Renal cortex interstitium (tissue), 15 donors: ENCODE measurements at places on chromosomes 3 and 15. TPM values are rescaled to one million over a fixed set of nuclear protein-coding genes. Genes with fewer than 3 reads are reported as not detected.

GOLGA6B gene
- 0.09 TPM for polyA plus RNA-seq

MYEF2 gene
- 108 TPM for polyA plus RNA-seq

DNA sequence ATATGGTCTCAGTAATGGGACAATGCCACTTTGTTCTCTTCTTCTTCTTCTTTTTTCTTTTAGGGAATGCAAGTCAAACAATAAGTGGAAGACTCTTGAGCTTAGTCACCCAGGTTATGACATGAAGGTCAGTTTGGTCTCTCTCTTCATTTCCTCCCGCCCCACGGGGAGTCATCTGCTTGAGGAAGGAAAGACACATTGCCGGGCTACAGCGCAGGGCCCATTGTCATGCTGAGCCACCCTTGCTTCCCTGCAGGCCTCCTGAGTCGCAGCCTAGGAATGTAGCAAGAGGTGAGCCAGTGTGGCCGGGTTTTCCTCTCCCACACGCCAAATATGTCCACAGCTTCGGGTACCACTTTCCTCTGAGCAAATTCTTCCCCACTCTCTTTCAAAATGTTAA is 47.6 kb downstream of the RAP2B start:
- no peak for DNase-seq

PLA2G4B gene
- 24.3 TPM for polyA plus RNA-seq

DNA sequence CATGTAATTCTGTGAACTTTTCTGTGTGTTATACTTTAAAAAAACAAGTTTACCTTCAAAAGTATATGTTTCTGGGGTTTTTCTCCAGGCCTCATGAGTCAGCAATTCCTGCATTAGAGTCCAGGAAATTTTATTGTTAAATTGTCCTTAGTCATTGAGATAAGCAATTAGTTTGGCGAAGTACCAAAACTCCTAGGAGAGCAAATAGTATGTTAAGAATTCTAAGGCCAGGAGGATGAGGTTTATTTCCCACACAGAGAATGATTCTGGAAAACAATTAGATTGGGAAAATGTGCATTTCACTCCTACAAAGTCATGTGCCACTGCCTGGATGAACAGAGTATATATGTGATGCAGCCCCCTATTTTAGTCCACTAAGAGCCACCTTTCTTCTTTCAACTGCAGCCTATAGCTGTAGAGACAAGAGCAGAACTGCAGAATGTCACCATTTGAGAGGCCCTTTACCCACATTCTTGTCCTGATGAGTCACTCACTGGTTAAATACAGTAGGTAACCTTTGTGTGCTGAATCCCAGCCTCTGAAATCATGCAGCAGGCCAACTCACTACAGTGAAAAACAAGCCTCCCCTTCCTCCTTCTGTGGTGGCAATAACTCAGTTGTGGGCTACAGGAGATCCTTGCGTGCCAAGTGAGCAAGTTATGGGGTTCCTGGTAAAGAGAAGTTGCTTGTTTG is 452.8 kb upstream of the THBS1 start:
- no peak for DNase-seq

DNA sequence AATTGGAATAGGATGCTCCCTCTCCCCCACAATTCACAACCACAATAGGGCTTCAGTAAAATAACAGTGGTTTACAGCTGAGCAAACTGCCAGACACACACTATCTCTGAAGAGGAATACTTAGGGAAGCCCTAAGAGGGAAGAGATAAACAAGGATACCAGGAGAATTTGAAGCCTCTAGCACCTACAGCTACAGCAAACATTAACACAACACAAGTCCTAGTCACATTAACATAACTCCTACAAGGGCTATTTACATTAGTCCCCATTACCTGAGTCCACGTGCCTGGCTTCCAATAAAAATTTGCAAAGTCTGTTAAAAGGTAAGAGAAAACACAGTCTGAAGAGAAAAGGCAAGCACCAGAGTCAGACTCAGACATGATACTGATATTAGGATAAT is 346.9 kb upstream of the CDIN1 start:
- no peak for DNase-seq

DNA sequence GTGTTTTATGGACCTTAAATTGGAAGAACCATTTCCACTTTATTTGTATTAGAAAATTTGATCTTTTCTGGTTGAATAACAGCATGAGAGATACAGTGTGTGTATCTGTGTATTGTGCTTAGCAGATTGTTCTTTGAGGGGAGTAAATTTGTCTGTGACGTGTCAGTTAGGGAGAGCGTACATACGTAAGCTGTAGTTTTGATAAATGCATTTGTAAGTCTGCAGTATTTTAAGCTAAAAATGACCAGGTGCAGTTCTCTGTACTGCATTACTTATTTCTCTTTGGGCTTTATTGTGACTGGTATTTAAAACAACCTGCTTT is 264.8 kb downstream of the ROBO2 start:
- no peak for DNase-seq

DNA sequence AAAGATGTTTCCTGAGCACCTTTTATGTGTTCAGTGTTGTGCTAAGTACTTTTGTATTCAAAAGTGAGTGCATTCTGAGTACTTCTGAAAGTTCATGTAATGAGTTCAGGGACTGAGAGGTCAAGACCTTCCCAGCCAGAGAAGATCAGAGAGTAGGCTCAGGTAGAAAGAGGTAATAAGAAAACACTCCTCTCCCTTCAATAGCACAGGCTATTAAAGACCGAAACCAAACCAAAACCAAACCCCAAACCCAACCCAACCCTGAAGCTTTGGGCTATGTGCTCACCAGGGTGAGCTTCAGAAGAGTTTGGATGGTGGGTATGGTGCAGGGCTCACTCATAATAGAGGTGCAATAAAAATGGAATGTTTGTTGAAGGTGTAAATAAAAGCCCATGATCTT is 76.7 kb upstream of the FAM3D start:
- no peak for DNase-seq

- no peak for DNase-seq
These were observed 24.7 kb downstream of the MYO5A start for GRCh38 chr15:52503788-52504496.

TLR9 gene
- 0.27 TPM for polyA plus RNA-seq

NGRN gene
- 123 TPM for polyA plus RNA-seq

GRCh38 chr15:83207009-83207659 is 489 bp downstream of the HDGFL3 start:
- DNase-seq, result peak; percentile 40

GRCh38 chr3:143414571-143415253 is 295.1 kb downstream of the CHST2 start:
- no peak for DNase-seq

DNA sequence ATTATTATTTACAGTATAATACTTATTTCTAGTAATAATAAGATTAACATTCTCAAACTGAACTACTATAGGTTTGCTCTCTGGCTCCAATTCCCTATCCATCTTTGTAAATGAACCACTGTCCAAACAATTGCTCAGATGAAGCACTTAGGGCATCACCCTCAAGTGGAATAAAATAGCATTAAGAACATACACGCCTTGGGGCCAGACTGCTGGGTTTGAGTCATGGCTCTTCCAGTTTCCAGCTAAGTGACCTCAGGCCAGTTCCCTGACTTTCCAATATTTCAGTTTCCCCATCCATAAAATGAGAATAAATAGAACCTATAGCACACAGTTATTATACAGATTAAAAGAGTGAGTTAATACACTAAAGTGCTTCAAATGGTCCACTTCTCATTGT is 507.2 kb downstream of the MAGI1 start:
- DNase-seq, result no peak

DNA sequence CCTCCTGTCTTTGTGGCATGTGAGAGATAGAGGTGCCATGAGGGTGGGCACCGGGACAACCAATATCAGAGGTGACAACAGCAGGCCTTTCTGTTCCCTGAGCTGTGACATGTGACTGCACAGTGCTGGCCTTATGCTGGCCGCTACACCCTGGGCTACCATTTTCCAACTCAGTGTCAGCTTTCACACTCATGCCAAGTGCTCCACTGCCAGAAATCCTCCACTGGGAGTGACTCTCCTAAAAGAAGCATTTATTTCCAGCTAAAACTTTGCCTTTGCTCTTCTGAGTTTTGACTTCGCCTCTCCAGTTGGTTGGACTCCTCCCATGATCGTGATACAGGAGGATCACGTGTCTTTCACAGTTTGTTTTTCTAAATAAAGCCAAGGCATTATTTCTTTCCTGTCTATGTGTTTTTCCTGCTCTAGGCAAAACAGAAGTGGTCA is 31.4 kb downstream of the CA12 start:
- no peak for DNase-seq

- no peak for DNase-seq
These were observed 74.9 kb downstream of the RAD18 start for GRCh38 chr3:8888301-8888915.

DNA sequence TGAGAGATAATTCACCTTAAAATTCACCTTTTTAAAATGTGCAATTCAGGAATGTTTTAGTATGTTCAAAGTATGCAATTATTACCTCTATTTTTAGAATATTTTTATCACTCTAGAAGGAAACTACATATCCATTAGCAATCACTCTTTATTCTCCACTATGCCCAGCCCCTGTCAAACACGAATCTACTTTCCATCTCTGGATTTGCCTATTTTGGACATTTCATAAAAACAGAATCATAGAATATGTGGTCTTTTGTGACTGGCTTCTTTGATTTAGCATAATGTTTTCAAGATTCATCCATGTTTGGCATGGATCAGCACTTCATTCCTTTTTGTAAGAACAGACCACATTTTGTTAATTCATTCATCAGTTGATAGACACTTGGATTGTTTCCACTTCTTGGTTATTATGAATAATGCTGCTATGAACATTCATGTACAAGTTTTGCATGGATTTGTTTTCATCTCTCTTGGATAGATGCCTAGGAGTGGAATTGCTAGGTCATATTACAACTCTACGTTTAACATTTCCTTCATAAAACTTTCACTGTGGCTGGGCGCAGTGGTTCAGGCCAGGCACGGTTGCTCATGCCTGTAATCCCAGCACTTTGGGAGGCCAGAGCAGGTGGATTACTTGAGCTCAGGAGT is 12.7 kb downstream of the HMCES start:
- no peak for DNase-seq

GRCh38 chr15:47717036-47717612 is at the start of gene SEMA6D:
TSS of gene SEMA6D (plus strand) at chr15:47717505. CDS start at chr15:47759799, 42,294 bp downstream.
- peak; percentile 81 for DNase-seq

GRCh38 chr3:193863657-193864357 is 270.8 kb downstream of the OPA1 start:
- no peak for DNase-seq

GRCh38 chr3:150890295-150890694 is 14.9 kb downstream of the MINDY4B start:
- no peak for DNase-seq

ENTPD3 gene
- polyA plus RNA-seq, result 1.9 TPM

GRCh38 chr3:25182794-25183193 is 245.3 kb upstream of the RARB start:
- no peak for DNase-seq

EHHADH gene
- 31.7 TPM for polyA plus RNA-seq

CHDH gene
- 9.2 TPM for polyA plus RNA-seq

SUSD5 gene
- 5.3 TPM for polyA plus RNA-seq

MASP1 gene
- 9.7 TPM for polyA plus RNA-seq

KLHDC8B gene
- polyA plus RNA-seq, result 40.0 TPM

LRRK1 gene
- polyA plus RNA-seq, result 3.1 TPM

DNA sequence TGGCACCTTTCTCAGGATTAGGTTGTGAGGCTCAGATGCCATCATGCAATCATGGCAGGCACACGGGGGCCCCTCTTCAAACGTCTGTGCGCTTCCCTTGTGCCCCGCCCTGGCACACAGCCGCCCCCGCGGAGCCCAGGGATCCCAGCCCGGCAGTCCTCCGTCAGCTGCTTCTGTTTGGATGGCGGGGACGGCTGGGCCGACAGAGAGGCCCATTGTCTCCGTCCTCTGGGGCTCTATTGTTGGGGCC is 849 bp upstream of the HDAC11 start:
- no peak for DNase-seq

GRCh38 chr15:97383516-97383915 is 577.0 kb upstream of the ARRDC4 start:
- DNase-seq, result no peak

DNA sequence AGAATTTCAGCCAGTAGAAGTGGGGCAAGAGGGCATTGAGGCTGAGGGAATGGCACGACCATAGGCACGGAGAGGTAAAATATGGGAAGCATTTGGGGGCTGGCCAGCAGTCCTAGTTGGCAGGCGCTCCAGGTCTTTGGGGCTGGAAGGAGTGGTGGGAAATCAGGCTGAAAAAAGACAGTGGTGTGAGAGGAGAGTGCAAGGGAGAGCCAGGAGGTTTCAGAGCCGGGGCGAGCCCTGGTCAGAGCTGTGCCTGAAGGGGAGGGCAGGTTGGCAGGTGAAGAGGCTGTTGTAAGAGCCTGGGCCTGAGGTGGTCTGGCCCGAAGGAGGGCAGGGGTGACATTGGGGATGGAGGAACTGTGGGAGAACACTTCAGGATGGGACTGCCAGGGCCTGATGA is 1.6 kb upstream of the IDH3A start:
- no peak for DNase-seq

BNC1 gene
- 0.23 TPM for polyA plus RNA-seq

GRCh38 chr3:59856934-59857460 is 807.2 kb upstream of the CFAP20DC start:
- no peak for DNase-seq

ATP10A gene
- 2.9 TPM for polyA plus RNA-seq

GPR160 gene
- polyA plus RNA-seq, result 43.6 TPM

CHSY1 gene
- 50.0 TPM for polyA plus RNA-seq

CYP19A1 gene
- not detected for polyA plus RNA-seq

USP50 gene
- 1.5 TPM for polyA plus RNA-seq

TRIM42 gene
- not detected for polyA plus RNA-seq

- no peak for DNase-seq
These were observed 56.4 kb downstream of the NEO1 start for GRCh38 chr15:73108676-73109075.

GRCh38 chr15:47364230-47365141 is 352.8 kb upstream of the SEMA6D start:
- no peak for DNase-seq

- no peak for DNase-seq
These were observed 228.9 kb downstream of the XXYLT1 start for GRCh38 chr3:195041871-195042742.

GRCh38 chr3:53346514-53346913 is 829 bp downstream of the DCP1A start:
- peak; percentile 43 for DNase-seq

DNA sequence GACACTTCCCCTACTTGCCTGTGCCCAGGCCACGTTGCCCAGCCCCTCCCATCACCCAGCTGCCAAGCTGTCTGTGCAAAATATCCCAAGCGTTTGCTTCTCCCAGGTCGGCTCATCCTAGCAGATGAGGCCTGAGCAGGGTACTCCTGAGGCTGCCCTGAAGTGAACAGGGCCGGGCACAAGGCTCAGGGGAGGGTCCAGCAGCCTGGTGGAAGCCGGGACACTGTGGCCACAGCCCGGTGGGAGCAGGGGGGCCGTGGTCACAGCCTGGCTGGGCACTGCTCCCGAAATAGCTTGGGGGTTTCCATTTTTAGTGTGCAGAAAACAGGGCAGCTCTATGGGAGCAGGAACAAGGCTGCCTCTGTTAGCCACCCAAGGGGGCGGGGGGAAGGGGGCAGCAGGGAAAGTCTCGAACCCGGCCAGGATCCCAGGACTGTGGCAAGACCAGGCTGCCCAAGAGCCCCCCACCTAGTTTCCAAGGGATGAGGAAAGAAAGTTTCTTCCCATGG is 3.4 kb downstream of the PLXNB1 start:
- DNase-seq, result no peak

GRCh38 chr3:41000471-41000870 is 198.8 kb upstream of the CTNNB1 start:
- no peak for DNase-seq
